ENCODE measurements at places on chromosomes 16 and 17.

DNA sequence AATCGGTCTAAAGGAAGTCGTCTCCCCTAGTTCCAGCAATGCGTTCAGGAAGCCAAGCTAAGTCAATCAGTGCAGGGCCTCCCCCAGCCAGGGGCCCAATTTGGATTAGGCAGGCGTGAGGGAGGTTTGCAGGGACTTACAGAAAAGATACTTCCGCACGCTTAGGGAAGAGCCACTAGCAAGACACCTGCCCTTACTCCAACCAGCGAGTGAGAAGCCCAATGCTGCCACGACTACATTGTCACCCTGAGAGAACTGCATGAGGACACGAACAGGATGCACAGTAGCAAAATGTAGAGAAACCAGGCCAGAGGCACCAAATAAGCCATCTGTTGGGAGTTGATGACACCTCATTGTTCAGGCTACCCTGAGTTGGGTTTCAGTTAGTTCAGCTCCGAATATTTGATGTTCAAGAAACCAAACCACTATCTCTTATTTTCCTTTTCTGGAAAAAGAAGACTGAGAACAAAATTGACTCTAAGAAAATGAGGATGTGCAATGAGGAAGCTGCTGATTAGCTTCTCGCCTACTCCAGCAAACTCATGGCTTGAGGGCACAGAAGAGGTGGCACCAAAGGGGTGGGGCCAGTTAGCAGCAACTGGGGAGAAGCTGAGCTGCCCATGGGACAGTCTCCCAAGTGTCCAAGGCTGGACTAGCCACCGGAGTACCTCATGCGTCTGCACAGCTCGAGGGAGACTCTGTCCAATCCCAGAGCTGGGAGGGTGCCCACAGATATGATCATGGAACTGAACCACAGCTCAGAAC is 29.3 kb downstream of the TK2 start:
- no peak for DNase-seq

DNA sequence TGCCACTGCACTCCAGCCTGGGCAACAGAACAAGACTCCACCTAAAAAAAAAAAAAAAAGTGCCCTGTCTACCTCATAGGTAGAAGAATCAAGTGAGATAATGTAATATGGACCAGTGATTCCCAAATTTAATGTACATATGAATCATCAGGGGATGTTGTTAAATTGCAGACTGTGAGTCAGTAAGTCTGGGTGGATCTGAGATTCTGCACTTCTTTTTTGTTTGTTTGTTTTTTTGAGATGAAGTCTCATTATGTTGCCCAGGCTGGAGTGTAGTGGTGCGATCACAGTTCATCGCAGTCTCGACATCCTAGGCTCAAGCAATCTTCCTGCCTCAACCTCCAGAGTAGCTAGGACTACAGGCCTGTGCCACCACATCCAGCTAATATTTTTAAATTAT is 31.6 kb downstream of the HOXB1 start:
- DNase-seq = no peak

GRCh38 chr16:1330931-1331711 is 2.3 kb upstream of the BAIAP3 start:
- no peak for DNase-seq

GRCh38 chr17:80101946-80102663 is 724 bp downstream of the GAA start:
- no peak for DNase-seq

GRCh38 chr16:85517563-85518179 is 95.5 kb upstream of the GSE1 start:
- no peak for DNase-seq

Measured in activated CD4-positive, alpha-beta T cell treated with anti-CD3 and anti-CD28 coated beads for 4 hours (primary cell).